NCI-H1105 (cell line): ENCODE measurements at places on chromosomes 2 and 18.

GRCh38 chr2:135473567-135473966, 57.5 kb downstream of the ZRANB3 start:
- peak; percentile 0 for DNase-seq

DNA sequence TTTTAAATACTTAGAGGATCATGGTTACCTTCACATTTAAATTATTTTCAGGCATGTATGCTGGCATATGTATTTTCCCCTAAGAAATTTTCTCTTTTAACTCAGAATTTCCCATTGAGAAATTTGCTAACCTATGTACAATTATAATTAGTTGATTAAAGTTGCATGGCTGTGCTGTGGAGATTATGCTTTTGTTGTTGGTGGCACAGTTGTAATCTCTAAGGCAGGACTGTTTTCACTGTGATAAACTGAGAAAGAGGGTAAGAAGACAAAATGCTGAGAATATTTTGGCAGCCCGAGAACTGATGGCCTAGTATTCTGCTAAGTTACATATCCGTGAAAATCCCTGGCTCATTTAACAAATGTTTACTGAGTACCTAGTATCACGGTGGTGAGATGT, 1.4 kb downstream of the VRK2 start:
- no peak for DNase-seq

DNA sequence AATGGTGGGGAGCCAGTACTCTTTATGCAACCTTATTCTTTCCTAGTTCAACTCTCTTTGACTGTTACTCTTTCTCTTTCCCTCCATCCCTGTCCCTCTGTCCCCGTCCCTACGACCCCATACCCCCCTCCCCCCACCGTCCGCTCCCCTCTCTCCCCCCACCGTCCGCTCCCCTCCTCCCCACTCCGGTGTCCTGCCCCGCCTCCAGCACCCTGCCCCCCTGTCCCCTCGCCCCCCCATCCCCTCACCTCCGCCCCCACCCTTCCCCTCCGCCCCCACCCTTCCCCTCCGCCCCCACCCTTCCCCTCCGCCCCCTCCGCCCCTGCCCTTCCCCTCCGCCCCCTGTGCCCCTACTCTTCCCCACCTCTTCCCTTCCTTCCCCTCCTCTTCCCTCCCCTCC, 128.4 kb downstream of the LPIN1 start:
- no peak for DNase-seq

DNA sequence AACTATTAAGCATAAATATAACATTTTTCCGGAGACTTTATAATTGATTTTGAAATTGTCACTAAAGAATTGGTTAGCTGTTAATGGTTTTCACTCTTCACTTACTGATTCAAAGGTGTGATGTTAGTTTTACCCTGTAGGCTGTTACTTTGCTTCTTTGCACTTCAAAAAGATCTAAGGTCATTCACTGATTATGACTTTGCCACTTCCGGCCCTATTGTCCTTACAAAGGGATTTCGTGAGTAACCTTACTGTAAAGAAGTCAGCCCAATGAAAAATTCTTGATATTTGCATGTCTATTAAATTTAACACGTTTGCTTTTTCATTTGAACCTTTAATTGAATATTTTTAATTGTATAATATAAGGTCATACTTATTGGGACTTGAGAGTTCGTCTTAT, 61.4 kb downstream of the GREB1L start:
- no peak for DNase-seq

DNA sequence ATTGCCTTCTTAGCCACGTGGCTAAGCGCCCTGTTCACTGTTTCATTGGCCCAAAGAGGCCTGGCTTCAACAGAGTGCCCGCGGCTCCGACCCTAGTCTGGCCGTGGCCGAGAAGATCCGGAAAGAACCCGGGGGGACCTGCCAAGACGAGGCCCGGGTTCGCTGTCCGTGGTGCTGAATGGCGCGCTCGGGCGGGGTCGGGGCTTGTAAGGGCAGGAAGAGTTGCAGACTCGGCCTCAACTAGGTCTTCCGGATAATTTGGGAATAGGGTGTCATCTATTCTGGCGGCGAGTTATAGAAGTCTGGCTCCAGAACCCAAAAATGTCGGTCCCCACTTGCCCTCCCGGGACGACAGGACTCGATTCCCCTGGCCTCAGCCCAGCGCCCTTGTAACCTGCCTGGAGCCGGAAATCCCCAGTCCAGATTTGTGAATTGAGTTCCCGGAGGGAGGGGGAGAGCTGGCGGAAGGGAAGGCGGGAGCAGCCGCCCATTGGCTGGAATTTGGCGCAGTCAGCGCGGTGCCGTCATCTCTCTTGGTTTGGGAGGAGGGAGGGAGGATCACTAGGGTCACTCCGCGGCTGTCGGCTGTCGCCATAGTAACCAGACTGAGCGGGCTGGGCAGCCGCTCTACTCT, 3.5 kb downstream of the CDK5R2 start:
- DNase-seq, result peak; percentile 94

- no peak for DNase-seq
Observed at GRCh38 chr2:210389856-210390255, 74.9 kb upstream of the MYL1 start.

- no peak for DNase-seq
Observed at GRCh38 chr18:48004577-48004976, 74.1 kb upstream of the SMAD2 start.

GRCh38 chr2:10504994-10505820, 57.1 kb upstream of the ODC1 start:
- no peak for DNase-seq

GRCh38 chr18:11587846-11588245, 21.6 kb upstream of the SLC35G4 start:
- DNase-seq, result no peak

DNA sequence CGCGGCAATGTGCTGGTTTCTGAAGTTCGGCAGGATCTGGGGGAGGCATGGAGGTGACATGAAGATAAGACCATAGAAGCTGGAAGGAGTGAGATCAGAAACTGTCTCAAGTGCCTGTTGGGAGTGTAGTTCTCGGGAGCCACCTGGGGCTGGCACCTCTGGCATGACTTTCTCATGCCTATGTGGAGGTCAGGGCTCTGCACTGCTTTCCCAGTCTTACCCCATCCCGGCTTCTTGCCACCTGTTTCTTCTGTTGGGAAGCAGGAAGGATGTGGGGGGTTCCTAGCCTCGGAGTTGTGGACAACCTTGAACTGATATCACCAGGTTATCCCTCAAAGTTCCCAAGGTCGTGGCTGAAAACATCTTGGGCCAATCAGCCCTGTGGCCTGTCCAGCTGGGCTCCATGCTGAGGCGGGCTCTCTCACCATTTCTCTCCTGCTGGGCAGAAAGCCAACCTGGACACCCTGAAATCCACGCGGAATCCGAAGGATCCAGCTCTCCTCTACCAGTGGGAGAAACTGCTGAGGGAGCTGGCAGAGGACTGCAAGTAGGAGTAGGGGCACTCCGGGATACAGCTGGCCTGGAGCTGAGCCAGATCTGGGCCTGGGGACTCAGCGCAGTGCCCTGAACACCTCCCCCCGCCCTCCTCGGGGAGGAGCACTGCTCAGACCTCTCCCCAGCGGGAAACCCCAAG, 42.5 kb downstream of the FER1L5 start:
- DNase-seq, result peak; percentile 4

- no peak for DNase-seq
Observed at GRCh38 chr2:202038471-202039277, 5.0 kb downstream of the FZD7 start.

DNA sequence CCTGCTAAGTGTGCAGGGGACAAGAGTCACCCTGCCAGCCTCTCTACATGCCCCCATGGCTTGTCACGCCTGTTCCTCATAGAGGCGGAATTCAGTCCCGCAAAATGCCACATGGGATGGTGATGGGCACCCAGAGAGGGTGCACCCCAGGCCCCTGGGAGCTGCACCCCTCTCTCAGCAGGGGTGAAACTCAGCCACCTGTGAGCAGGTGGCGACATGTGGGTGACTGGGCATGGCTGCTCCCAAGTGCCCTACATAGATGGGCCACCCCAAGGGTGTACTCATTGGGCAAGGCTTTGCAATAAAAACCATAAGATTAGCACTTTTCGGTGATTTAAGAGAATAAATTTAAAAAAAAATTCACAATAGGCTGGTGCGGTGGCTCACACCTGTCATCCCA, 6.3 kb downstream of the HS6ST1 start:
- no peak for DNase-seq

GRCh38 chr2:205930209-205930608, 155.8 kb downstream of the INO80D start:
- no peak for DNase-seq

DNA sequence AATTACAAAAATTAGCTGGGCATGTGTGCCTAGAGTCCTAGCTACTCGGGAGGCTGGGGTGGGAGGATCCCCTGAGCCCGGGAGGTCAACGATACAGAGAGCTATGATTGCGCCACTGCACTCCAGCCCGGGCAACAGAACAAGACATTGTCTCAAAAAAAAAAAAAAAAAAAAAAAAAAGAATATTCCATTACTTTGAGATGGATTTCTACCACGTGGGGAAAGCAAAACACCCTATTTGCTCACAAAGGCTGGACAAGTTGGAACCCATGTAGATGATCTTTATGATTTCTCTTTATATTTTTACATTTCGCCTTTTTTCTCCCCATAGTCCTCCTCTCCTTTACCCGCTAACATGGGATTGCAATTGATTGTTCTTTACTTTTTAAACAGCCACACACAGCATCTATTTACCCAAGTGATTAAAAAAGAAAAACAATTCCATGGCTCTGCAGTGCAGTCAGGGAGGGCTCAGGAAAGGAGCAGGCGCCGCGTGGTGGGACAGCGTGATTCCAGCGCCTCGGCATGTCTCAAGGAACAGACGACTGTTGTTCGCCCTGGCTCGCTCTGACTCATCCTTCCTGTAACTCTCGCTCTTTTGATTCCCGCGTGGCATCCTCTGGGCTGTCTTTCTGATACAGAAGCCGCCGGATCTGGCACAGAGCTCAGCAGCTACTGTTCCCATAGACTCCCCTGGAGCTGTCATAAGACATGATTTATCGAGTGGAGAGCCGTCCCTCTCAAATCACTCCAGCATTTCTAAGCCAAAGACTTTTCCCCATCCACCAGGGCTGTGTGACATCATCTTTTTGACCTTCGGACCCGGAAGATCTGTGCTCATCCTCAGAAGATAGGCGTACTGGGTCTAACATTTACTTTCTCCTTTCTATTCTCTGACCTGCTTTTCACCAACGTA, 230.4 kb upstream of the AGAP1 start:
- no peak for DNase-seq

DNA sequence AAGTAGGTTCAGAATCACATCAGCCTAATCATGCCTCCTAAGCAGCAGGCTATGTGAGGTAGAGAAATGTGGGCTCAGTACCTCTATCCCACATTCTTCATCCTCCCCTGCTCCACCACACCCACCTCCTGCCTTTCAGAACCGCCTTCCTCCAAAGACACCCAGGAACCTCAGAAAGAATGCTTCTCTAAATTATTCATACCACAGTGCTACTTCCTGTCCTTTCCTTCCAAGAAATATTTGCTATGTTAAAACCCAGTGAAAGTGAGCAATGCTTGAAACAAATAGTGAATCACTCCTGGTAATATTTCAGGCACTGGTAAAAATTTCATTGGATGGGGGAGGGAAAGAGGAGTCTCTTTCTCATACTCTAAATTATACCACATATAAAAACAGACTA, 24.0 kb upstream of the CREB1 start:
- DNase-seq, result no peak

- DNase-seq, result no peak
Observed at GRCh38 chr2:2663401-2664036, 332.4 kb upstream of the MYT1L start.

DNA sequence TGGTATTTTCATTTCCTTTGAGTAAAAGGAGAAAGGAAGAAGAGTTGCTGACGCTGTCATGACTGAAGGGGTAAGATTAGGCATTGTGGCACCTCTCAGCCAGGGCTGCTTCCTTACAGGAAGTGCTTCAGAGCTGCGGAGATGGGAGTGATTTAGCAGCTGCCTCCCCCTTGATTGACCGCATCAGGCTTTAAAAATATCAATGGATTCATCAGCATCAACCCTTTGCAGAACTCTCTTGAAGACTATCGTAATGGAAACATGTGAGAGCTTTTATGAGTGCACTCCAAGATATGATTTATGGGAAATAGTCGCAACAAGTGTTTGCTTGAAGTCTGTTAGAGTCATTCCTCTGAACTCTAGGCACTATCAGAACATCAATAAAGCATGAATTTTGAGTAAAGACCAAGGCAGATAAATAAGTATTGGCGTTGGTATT, 141.1 kb downstream of the CSRNP3 start:
- no peak for DNase-seq

GRCh38 chr2:100817388-100817985, 2.5 kb upstream of the NPAS2 start:
- no peak for DNase-seq

DNA sequence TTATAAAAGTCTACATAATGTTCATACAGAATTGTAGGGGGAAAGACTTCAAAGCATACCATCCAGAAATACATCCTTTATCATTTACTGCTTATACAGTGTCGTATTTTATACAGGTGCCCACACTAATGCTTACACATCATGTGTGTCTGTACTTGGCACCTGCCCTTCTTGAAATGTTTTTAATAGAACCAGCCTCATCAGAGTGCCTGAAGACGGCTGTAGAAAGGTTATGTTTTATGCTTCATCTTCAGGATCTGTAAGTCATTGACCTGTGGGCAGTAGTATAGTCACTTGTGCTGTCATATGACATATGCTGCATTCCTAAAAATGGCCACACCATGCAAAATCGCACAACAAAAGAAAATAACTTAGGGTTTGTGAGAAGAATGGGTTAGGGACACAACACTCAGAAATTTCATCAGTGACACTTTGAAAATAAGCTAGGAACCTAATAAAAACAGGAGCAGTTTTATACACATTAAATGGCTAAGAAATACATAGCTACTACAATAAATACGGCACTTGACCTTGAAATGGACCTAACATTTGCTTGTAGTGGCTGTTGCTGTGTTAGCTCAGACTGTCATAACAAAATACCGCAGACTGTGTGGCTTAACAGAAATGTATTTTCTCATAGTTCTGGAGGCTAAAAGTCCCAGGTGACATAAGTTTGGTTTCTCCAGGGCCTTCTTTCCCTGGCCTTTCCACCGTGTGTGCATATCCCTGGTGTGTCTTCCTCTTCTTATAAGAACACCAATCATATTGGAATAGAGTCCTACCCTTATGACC, 112.6 kb downstream of the CERS6 start:
- no peak for DNase-seq

DNA sequence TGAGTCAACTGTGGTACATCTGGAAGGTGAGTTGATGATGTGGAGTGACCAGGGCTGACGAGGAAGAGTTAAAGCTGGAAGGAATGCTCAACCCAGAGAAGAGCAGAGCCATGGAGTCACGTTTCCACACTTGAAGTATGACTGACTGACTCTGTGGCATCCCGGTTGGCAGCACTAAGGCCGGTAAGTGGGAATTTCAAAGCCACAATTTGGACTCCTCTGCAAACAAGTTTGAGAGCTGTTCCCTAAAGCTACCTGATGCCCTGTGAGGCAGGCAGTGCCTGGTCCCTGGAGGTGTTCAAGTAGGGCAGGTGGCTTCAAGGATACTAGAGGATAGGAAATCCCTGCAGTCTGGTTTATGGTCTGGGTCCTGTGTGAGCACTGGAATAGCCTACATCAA, 69.3 kb upstream of the ITGB6 start:
- DNase-seq, result peak; percentile 47

GRCh38 chr2:100880730-100881129, 60.8 kb downstream of the NPAS2 start:
- no peak for DNase-seq

- DNase-seq, result no peak
Observed at GRCh38 chr2:31249009-31249690, 15.2 kb downstream of the EHD3 start.
